Hematopoietic multipotent progenitor cell treated with erythropoietin and hydrocortisone succinate and interleukin-3 and kit ligand, for 15 days (in vitro differentiated cells): ENCODE measurements at places on chromosomes 1 and 21.
A peak's percentile ranks its signal among the peaks of the same experiment; 100 is the strongest.

GRCh38 chr1:7570311-7570710 lies 200.8 kb upstream of the VAMP3 start:
- no peak for DNase-seq

GRCh38 chr1:11340233-11340632 lies 67.2 kb downstream of the UBIAD1 start:
- DNase-seq, result no peak

DNA sequence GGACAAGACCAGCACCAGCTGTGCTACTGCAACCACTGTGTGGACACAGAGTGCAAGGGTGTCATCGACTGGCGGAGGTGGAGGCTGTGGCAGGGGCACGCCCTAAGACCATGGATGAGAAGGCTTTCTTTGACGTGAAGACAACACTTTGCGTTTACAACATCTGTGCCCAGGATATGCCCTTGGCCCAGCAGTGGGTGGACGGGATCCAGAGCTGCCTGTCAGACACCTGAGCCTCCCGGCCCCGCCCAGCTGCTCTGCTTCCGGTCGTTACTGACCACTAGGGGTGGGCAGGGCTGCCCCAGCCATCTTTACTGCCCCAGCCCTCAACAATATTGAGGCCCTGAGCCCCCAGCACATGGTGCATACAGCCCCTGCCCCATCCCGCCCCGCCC lies 21.4 kb upstream of the NPPB start:
- no peak for DNase-seq

- DNase-seq, result peak; percentile 6
These were observed 1.2 kb downstream of the LRP8 start for GRCh38 chr1:53326598-53327181.

GRCh38 chr1:56106531-56107274 lies 472.7 kb downstream of the PLPP3 start:
- no peak for DNase-seq

GRCh38 chr1:205248793-205249601 lies 21.3 kb downstream of the TMCC2 start:
- DNase-seq, result peak; percentile 86

DNA sequence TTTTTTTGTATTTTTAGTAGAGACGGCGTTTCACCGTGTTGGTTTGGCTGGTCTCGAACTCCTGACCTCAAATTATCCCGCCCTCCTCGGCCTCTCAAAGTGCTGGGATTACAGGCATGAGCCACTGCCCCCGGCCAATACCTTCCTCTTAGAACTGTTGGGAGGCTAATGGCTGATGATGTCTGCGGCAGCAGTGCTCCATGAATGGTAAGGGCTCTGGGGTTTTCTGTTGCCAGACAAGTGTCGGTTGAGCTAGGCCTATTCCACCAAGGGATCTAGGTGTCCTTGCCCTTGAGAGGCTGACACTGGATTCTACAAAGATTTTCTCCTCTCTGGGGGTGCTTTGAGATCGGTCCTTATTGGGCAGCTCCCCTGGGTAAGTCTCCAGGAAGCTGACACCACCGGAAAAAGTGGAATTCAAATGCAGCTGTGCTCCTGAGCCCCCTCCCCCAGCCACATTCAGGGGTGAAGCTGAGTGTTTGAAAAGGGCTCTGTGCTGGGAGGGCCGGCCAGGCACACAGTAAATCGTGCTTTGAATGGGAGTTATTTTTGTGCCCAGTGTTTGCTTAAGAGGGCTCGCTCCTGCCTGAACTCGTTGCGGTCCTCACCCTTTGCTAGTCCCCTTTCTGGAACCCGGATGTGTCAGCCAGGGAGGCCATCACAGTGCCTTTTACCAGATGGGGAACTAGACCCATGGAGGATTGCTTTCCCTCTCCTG lies 5.2 kb downstream of the SOX13 start:
- no peak for DNase-seq

DNA sequence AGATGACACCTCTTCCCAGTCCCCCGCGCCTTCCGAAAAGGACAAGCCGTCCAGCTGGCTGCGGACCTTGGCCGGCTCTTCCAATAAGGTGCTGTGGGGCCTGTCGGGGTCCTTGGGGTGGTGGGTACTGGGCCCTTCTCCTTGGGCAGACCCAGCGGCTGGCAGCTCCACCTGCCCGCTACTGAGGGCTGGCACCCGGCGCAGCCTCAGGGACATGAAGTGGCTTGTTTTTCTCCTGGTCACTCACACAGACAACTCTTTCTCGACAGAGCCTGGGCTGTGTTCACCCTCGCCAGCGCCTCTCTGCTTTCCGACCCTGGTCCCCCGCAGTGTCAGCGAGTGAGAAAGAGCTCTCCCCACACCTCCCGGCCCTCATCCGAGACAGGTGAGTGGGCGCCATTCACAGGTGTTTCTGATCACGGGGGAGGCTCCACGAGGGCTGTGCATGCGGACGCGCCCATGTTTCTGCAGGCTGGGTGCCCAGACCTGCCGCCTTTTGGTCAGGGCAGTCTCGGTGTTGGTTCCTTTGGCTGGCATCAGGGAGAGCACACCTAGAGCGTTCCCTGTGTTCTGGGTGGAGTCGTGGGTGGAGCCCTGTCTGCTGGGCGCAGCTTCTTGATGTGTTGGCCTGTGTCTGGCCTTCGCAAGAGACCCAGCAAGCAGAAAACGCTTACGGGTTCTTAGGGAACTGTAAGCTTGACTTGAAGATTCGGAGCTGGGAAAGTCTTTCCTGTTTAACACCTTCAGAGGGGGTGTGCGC lies 75.1 kb downstream of the SKI start:
- DNase-seq, result no peak

- DNase-seq, result no peak
These were observed 39.7 kb downstream of the F13B start for GRCh38 chr1:197027359-197027758.

DNA sequence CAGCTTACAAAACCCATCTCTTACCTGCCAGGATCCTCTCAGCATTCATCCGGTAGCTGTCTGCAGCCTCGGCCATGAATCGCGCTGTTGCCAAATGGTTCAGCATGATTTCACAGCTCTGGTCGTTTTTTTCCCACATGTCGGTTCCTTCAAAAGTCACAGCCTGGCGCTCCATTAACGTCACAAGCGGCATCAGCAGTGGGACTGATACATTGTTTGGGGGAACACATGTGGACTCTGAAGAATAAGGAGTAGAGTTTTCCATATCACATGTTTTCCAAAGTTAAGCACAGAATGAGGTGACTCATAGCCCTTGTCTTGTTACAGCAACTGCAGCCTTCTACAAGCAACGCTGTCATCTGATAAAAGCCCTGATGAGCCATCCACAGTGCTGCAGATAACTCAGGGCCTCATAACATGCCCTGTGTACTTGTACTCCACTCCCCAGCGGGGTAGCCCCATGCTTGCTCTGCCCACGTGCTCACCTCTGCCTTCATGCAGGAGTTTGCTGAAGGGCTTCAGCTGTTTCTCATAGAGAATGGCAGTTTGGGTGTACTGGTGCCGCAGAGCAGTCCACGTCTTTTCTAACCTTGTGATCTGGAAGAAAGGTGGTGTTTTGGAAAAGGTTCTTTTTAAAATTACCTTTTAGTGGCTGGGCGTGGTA lies 114.2 kb downstream of the BCAR3 start:
- peak; percentile 51 for DNase-seq

GRCh38 chr1:111252786-111253185 lies 25.3 kb downstream of the CHI3L2 start:
- no peak for DNase-seq

DNA sequence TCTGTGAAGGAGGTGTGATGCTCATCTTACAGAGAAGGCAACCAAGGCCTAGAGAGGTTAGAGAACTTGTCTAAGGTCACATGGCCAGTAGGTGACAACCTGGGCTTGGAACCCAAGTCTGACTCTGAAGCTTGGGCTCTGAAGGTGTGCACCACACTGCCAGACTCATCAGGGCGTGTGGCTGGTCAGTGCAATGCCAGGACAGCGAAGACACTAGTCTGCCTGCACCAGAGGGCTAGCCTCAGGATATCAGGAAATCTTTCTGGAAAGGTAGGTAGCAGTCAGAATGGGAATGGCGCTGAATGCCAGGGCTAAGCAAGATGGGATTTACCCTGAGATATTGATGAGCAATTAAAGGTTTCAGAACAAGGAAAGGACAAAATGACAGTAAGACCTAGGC lies 34.9 kb downstream of the ELK4 start:
- no peak for DNase-seq

DNA sequence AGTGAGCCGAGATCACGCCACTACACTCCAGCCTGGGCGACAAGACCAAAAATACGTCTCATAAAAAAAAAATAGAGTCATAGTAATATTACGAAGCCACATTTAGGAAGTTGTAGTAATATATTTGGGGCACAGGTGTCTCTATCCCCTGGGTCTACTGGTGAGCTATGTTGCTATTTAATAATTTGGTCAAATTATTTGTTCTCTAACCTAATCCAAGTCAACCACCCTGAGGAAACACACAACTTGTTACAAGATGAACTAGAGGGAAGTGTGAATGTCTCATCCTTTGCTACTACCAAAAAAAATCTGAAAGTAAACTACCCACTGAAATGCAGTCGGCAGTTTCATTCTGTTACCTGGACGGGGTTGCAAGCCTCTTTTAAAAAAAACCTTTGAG lies 35.3 kb downstream of the RGS8 start:
- no peak for DNase-seq

GRCh38 chr1:114105421-114105979 lies 48.2 kb downstream of the SYT6 start:
- no peak for DNase-seq

DNA sequence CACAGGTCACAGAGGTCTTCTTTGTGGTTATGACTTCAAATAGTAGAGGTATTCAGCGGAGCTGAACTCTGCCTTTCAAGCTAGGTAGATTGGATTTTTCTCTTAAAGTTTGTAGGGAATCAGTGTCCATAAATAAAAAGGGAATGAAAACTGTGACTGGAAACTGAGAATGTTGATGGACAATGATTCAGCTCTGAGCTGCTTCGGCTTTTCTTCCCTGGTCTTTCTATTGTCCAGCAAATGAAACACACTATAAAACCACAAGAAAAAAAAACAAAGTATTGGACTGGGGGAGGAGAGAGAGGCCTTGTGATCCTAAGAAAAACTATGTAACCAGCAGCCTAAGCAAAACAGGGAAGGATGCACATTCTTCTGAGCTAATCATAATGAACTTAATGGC lies 11.1 kb downstream of the TNNI3K start:
- no peak for DNase-seq

GRCh38 chr1:71269818-71270217 lies 189.0 kb upstream of the ZRANB2 start:
- no peak for DNase-seq

GRCh38 chr1:95730986-95731385 lies 497.0 kb downstream of the RWDD3 start:
- no peak for DNase-seq

- DNase-seq, result no peak
These were observed 50.9 kb downstream of the ACTL8 start for GRCh38 chr1:17805869-17806684.

- no peak for DNase-seq
These were observed 250.6 kb upstream of the ZP4 start for GRCh38 chr1:238141353-238141752.

DNA sequence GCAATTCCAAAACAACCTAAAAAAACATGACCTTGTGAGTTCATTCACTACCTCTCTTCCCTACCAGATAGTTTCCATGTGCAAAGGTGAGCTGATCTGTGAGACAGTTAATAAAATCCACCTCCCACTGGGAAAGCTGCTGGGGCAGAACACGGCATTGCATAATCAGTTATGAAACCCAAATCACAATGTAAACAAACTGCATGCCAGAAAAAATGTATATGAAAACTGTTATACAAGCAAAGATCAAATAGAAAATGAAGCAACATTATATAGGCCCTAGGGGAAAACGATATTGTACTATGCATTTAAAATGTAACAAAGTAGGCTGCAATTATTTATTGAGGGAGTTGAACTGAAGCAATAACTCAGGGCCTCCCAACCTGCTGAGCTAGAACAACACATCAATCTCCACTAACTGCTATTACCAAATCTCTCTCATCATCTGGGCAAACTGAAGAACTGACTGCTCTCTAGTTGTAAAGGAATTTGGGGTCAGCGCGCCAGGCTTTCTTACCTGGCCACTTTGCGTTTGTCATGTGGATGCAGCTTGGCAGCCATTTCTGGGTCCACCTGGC lies 31.0 kb downstream of the TRIT1 start:
- DNase-seq, result no peak

DNA sequence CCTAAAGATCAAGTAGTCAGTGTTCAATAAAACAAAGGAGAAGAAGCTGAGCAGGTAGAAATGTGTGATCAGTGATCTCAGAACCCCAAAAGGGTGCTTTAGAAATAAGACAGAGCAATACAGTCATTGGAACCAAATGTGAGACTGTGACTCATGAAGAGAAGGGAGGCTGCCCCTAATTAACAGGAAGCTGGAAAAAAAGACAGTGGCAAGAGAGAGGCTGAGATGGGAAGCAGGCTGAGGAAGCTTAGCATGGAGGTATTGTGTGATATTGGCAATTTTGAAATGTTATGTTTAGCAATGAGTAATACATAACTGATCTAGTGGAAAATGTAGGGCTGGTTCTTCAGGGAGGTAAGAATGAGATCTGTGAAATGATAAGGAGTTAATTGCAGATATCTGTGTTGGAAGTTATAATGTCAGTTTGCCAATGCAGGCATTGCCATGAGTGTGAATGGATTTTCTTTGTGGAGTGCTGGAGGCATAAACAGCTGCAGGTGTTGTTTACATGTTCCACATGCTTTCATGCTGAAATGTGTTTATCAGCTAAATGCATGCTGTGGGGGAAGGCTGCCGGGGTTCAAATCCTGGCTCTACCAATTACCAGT lies 90.6 kb upstream of the CACNA1E start:
- DNase-seq, result no peak

DNA sequence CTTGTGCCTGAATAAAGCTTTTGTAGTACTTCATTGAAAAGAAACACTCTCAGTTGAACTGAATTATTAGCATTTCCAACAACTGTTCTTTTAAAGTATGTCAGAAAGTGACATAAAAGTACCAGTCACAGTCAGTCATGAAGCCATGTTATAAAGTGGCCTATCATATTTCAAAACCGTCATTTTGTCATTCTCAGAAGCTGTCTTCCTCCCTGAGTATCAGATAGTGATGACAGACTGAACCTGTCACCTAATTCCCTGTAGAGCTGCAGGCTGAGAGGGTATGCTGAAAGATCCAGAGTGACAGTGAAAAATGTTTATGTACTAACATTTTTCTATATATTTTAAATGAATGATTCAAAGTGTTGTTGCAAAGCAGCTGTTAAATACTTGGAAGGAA lies 1121.7 kb upstream of the PRMT6 start:
- DNase-seq, result no peak

DNA sequence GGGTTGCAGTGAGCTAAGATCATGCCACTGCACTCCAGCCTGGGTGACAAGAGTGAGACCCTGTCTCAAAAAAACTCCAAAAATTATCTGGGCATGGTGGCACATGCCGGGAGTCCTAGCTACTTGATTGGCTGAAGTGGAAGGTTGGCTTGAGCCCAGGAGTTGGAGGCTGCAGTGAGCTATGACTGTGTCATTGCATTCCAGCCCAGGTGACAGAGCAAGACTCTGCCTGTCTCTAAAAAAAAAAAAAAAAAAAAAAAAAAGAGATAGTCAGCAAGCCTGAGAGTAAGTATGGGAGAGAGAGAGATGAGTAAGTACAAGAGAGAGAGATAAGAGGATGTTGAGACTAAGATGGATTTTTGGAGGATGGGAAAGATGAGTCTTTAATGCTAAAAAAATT lies 180.8 kb upstream of the CACYBP start:
- no peak for DNase-seq

GRCh38 chr1:244965185-244966030 lies 101.1 kb upstream of the HNRNPU start:
- no peak for DNase-seq

- DNase-seq, result no peak
These were observed at the start of gene TMEM61 for GRCh38 chr1:54980528-54981241. TMEM61 (plus strand) TSS chr1:54980628; CDS start chr1:54981066, 438 bp downstream.

- no peak for DNase-seq
These were observed 2.4 kb upstream of the ELF3 start for GRCh38 chr1:202007805-202008489.
